ENCODE measurements at places on chromosomes 3 and 15.

- no peak for DNase-seq
Observed at GRCh38 chr15:70429056-70429722, 331.5 kb upstream of the TLE3 start.

DNA sequence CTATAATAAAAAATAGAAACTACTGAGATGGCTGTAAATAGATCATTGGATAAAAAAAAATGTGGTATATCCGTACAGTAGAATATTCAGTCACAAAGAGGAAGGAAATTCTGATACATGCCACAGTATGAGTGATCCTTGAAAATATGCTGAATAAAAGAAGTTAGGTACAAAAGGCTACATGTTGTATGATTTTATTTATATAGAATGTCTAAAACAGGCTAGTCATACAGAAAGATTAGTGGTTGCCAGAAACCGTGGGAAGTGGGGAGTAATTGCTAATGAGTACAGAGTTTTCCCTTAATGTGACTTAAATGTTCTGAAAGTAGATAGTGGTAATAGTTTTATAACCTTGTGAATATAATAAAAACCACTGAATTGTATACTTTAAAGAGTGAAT is 24.9 kb upstream of the FAH start:
- DNase-seq, result no peak

DNA sequence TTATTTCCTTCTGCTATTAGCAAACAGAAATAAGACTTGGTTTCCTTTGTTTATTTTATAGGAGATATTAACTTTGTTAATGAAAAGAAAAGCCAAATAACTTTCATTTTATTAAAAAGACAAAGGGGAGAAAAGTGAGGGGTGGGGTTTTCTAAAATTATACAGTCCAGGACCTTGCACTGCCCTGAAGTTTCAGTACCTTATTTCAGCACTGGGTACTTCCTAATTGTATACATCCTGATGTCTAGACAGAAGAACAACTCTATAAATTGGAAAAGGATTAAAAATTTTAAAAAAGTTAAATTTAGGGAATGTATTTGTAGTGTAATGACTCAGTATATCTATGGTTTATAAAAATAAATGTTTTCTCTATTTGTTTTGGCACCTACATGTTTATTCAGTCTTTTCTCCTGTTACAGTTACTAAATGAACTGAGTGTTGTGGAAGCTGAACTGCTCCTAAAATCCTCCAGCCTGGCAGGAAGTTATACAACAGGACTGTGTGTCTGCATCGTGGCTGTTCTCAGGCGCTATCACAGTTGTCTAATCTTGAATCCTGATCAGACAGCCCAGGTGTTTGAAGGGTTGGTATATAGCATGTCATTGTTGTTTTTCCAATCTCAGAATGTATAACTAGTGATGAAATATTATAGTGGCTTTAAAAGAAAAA is 27.6 kb upstream of the P2RY13 start:
- DNase-seq, result no peak

DNA sequence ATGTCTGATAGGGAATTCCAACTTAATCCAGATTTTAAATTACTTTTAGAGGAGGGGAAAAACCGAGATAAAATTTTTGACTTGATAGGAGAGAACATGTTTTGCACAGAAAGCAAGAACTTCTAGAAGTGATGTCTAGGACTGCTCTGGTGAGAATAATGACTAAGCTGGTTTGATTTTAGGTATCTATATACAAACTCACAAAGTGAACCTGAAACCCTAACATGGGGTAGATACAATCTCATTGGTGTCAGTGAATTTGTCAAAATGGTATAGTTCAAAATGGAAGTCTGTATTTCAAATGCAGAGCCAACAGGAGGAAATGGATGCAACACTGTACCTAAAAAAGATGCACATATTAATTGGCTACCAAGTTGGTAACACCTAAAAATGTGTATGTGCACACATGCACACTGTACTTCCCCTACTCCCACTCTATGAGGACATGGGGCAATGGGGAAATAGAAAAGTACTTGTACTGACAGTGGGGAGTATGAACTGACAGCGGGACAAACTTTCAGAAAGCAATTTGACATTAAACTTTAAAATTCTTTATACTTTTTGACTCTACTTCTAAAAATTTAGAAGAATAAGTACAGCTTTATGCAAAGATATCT is 53.0 kb downstream of the NR1I2 start:
- DNase-seq, result no peak

DNA sequence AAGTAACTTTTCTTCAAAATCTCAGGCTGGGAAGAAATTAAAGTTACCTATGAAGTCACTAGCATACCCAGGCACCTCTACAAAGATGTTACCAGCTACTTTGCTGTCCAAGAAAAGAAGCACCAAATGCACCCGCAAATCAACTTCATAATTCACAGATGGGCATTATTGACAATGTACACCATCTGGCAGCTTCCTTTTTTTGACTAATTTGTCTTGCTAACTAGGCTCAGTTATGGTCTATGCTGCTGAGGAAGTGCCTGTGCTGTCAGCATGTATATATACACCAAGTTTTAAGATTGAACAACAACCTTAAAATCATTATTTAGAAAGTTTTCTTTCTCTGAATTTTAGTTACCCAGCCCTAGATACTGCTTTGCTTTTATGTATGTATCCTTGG is 93.8 kb downstream of the NSUN3 start:
- peak; percentile 62 for DNase-seq

DNA sequence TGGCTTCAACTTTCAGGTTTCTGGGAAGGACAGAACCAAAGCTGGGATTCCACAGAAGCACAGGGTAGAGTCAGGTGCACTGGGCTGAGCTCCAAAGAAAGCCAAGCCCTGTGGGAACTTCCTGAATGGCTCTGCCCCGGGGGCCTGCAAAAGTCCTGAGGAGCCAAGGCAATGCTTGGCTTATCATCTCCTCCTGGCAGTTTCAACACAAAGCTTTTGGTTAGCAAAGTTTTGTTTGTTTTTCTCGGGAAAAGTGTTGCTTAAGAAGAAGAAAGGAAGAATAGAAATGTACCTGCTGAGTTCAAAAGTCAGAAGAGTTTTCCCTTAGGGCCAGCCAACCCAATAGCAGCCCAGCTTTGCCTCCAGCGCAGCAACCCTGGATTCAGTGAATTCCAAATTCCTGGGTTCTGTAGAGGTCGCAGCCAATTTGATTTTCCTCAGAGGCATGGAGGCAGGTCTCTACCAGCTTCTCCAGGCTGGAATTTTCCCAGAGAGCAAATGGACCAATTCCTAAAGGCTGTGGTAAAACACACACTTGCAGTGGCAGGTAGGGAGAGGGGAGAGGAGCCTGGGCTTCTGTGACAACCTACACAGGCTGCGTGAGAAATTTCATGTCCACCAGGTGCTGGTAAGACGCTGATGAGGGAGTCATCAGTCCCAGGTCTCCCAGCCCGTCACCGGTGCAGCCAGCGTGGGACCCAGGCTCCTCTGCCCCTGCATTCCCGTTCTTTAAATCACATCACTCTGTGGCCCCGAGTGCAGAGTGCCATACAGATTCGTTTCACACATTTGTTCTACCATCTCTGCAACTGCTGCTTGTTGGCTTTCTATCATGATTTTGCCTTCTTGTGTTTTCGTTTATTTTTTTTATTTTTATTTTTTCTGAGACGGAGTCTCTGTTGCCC is 54.3 kb upstream of the SNRPA1 start:
- DNase-seq, result no peak

DNA sequence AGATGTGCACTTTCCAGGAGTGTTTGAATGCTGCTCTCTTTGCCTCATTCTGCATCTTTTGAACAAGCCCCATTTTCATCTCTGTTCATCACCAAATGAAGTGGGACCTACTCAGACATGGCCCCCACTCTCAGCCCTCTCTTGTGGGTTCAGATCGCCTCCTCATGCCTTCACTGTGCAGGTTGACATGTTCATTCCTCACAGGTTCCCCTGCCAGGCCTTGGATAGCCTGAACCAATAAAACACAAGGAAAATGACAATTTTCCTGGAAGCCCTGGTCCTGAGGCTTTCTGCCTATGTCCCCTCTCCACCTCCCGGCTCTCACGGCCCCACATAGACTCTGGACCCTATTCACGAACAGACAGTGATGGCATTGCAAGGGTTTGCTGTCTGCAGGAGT is 17.7 kb downstream of the KLF15 start:
- no peak for DNase-seq

- DNase-seq, result peak; percentile 65
Observed at GRCh38 chr3:85603378-85603777, 644.6 kb downstream of the CADM2 start.

GRCh38 chr15:60343221-60343970 is 54.4 kb downstream of the ANXA2 start:
- DNase-seq, result no peak

DNA sequence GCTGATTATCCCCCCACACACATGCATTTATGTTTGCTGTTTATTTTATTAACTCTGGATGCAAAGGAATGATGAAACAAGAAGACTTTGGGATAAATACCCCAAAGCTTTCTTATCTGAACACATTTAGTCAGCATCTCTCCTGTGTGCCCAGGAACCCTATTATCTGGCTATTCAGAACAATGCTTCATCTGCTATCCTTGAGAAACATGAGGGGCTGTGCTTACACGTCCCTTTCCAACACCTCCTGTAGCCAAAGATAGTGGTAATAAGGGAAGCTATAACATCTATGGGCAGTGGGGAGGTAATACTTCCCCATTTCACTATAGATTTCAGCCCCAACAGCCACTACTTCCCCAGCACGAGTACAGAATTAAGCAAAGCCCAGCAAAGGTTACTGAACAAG is 94.7 kb downstream of the SSR3 start:
- DNase-seq, result no peak

- no peak for DNase-seq
Observed at GRCh38 chr3:165653130-165653778, 184.0 kb downstream of the BCHE start.

DNA sequence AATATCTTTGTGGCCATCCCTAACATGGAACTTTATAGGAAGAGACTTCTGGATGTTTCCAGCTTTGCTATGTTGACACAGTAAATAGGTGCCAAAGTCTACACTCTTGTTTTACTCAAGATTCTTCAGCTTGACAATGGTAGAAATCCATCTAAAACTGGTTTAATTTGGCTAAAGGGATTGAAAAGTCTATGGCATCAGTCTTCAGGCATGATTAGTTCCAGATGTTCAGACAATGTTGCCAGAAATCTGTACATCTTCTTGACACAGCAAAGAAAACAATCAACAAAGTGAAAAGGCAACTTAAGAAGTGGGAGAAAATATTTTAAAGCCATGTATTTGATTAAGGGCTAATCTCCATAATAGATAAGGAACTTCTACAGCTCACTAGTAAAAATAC is 130.5 kb downstream of the LRRC3B start:
- DNase-seq, result no peak

GRCh38 chr3:4724051-4724629 is 231.0 kb downstream of the ITPR1 start:
- no peak for DNase-seq

GRCh38 chr3:45775571-45776300 is 20.6 kb downstream of the SLC6A20 start:
- no peak for DNase-seq

DNA sequence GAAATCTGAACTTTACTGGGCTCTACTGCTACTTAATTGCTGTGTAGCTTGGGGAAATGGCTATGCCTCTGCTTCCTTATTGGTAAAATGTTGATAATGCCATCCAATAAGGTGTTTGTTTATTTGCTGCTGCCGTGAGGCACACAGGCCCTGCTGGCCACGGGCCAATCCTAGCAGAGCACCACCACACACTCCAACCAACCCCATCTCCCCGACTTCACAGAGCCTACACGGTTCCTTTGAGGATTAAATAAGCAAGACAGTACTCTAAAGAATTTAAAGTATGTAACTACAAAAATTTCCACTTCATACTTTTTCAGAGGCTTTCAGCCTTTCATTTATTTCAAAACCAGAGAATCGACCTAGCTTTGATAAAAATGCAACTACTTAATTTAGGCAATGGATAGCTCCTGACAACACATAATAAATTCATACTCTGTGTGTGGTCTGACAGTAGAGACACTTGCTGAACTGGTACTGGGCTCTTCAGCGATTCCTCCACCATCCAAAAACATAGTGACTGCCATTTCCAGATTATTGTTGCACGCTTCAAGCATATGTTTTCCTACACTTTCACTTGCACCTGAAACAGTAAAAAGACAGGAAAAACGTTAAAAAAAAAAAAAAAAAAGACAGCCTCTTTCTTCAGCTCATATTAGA is 25.3 kb downstream of the UBXN7 start:
- no peak for DNase-seq

DNA sequence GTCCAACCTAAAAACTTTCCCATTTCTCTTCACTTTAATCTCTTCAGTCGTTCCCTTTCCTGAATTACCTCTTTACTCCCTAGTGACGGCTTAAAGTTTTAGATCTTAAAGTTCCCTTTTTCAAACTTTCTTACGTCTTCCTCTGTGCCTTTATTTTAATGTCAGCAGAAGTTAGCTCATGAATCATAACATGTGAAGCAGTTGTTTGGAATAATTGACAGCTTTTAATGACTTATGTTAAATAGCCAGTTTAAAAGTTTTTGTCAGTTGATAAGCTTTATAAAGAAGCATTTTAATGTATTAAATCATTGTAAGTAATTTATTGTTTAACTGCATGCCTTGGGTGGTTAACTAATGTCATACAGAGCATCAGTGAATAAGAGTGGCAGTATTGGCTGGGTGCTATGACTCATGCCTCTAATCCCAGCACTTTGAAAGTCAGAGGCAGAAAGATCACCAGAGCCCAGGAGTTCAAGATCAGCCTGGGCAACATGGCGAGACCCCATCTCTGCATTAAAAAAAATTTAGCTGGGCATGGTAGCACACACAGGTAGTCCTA is 33.9 kb downstream of the PIK3CA start:
- no peak for DNase-seq

- no peak for DNase-seq
Observed at GRCh38 chr15:88624971-88625490, 3.9 kb downstream of the AEN start.
